RWPE2 (cell line): ENCODE measurements at places on chromosomes 7 and 10.

- no peak for DNase-seq
These were observed 67.4 kb upstream of the GNA12 start for GRCh38 chr7:2911466-2911865.

GRCh38 chr10:82628373-82628772, 753.4 kb downstream of the NRG3 start:
- no peak for DNase-seq

DNA sequence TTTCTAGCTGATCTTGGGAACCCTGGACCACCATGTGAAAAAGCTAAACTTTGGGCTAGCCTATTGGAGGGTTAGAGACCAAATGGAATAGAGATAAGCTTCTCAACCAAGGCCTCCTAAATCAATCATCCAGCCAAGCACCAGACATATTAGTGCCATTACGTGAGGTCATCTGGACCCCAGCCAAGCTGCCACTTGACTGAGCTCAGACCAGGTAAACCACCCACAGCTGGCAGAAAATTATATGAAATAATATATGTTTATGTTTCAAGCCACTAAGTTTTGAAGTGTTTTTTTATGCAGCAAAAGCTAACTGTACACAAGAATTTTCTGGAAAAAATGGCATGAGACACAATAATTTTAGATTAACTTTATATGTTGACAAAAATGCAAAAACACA, 82.6 kb upstream of the PCGF5 start:
- DNase-seq = no peak

DNA sequence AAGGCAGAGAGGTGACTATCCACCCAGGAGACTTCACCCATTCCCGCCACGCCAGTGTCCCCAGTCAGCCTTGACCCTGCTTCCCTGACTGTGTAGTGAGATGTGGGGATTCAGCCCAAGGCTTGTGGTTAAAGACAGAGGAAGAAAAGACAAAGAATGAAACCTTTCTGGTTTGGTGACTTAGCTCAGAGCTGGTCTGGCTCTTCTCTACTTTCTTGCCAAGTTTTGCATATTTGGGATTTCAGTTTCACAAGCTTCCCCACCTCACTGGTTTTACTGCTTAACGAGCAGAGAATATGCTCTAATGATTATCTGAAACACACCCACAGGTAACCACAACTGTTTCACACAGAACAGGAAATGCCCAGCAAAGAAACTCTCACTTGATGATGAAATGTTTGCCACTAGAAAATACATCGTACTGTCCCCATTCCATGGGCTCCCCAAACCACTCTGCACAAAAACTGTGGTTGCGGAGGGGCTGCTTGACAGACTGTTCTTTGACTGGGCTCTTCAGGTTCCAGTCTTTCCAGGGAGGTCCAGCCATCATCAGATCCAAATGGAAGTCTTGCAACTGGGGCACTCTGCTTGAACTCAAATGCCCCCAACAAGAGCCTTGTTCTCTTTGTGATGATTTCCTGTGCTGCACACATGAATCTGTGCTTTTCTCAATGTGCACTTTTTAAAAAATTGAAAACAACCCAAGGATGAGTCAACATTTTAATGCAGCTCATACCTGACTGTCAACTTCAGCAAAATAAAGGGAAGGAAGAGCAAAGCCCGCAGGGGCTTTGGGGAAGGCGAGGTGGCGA, 95.5 kb downstream of the CTBP2 start:
- DNase-seq = no peak

- DNase-seq = no peak
These were observed 411.0 kb upstream of the FOXK1 start for GRCh38 chr7:4270941-4271715.

DNA sequence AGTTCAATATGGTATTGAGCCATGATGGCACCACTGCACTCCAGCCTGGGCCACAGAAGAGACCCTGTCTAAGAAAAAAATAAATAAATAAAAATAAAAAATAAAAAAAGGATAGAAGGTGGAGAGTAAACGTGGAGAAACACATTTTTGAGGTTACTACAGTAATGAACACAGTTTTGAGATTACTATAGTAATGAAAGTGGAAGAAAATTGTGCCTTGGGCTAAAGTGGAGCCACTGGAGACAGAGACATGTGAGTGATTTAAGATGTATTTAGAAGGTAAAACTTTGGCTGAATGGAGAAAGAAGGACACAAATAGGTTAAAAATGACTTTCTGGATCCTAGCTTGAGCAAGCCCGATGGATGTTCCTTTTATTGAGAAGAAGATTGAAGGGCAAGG, 76.8 kb downstream of the HGF start:
- DNase-seq = no peak

DNA sequence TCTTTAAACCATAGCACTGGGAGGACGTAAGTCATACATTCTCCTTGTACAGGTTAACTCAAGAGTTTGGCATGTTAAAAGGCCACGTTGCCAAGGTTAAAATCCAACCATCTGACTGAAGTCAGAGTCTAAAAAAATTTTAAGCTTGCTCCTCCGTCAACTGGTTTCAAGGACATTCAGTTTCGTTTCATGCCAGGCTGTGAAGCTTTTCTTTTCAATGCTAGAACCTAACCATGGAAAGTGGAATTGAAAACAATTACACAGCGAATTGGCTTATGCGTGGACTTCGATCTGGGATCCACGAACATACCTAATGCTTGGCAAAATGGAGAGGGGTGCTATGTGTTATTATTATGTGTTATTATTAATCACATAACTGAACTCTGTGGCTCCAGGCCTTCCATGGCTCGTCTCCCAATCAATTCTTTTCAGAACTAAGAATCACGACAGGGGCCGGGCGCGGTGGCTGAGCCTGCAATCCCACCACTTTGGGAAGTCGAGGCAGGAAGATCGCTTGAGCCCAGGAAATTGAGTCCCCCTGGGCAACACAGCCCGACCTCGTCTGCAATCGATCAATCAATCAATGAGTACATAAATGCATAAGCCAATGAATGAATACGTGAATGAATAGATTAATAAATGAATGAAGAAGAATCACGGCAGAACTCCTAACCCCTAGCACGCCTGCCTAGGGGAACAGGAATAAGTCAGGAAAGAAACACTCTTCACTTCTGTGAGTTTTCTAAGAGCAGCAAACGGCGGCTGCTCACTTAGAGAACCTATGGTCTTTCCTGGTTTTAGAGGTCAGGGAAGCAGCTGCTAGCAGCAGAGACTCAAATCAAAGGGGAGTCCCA, 733 bp upstream of the ARL5B start:
- no peak for DNase-seq

DNA sequence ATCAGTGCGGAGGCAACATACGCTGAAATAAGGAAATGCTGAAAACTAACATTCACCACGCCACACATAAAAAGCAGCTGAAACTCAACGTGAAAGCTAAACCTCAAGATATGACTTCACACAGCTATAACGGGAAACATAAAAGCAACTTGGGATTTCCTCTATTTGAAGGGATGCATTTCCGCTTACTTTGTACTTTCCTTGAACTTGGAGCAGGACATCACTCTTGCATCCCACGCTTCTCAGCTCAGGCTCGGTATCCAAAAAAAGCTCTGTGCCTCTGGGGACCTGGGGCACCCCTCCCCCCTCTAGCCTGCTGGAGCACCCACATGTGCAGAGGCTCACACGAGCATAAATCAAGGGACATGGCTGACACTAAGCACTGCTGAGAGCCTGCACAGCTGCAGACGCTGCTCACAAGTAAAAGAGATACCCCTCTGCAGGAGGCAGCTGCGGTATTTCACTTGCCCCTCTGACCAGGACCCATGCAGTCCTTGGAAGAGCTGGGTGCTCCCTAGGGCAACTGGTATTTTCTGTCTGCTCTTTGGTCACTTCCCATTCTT, 34.2 kb downstream of the PARD3 start:
- DNase-seq = no peak

DNA sequence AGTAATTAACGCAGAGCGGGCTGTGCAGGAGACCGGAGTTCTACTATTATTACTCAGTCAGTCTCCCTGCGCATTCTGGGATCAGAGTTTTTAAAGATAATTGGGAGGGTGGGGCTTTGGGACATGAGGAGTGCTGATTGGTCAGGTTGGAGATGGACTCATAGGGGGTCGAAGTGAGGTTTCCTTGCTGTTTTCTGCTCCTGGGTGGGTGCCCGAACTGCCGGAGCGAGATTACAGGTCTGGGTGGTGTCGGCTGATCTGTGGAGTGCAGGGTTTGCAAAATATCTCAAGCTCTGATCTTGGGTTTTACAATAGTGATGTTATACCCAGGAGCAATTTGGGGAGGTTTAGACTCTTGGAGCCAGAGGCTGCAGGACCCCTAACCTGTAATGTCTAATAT, 3.9 kb upstream of the LRRC27 start:
- DNase-seq = no peak

DNA sequence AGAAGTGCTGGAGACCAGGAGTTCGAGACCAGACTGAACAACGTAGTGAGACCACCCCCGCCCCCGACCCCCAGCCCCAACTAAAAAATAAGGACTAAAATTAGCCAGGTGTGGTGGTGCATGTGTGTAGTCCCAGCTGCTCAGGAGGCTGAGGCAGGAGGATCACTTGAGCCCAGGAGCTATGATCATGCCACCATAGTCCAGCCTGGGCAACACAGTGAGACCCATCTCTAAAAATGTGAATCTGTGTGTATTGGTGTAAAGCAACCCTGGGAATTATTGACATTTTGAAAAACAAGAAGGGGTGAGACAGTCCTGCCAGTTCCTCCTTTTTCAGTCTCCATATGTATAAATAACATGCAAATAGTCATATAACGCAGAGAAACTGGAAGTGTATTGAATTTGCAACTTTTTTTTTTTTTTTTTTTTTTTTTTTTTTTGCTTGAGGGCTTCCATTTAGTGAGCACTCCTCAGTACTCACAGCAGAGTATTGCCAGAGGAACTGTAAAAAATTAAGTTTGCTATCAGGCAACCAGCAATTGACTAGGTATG, 3.4 kb upstream of the ITGB1 start:
- DNase-seq = no peak

GRCh38 chr10:124532788-124533187, 71.2 kb downstream of the LHPP start:
- DNase-seq = no peak

GRCh38 chr10:118266098-118266748, 75.9 kb downstream of the FAM204A start:
- no peak for DNase-seq

DNA sequence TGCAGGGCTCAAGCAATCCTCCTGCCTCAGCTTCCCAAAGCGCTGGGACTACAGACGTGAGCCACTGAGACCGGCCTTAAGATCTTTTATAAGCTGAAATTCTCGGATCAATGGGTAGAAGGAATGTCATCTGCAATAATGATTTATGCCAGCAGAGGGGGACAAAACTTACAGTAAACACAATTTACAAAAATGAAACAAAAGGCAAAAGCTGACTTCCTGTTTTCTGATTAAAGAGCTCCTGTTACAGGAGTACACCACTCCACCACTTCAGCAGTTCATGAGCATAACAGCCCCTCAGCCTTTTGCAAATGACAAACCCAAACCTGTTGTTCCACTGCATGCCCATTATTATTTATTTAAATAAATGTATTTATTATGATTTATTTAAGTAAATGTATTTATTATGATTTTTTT, 88.5 kb upstream of the ATP6V0A4 start:
- DNase-seq = no peak

GRCh38 chr7:23477962-23478866, 7.9 kb upstream of the IGF2BP3 start:
- DNase-seq = no peak

DNA sequence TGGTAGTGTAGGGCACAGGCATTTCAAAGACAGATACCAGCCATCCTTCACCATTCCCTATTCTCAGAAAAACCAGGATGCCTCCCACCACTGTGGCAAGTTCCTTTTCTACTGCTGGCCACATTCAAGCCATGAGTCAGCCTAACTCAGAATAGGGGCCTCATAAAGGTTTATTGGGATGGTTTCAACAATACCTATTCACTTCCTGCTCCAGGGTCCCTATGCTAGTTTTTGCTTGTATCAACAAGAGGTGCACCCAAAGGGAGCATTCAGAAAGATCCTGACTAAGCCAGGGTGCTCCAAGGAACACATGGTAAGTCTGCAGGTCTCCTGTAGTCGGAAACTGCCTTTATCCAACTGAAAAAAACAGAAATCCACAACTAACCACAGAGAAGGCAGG, 76.9 kb upstream of the EGR2 start:
- no peak for DNase-seq

DNA sequence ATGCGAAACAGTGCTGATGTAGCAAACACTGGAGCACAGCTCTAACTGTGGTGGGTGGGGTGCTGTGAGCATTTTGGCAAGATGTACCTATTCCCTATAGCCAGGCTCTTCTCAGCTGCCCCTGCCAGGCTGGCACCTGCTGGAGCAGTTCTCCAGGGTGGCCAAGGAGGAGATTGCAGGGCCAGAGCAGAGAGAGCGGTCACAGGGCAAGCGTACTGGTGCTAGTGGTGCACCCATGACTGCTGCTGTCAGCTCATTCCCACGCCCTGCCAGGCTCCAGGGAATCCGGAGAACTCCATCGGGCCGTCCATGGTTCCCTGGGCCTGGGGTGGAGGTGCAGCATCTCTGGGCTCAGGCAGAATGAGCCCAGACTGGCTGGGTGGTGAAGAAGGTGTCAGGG, 2.1 kb downstream of the COL13A1 start:
- DNase-seq = no peak

DNA sequence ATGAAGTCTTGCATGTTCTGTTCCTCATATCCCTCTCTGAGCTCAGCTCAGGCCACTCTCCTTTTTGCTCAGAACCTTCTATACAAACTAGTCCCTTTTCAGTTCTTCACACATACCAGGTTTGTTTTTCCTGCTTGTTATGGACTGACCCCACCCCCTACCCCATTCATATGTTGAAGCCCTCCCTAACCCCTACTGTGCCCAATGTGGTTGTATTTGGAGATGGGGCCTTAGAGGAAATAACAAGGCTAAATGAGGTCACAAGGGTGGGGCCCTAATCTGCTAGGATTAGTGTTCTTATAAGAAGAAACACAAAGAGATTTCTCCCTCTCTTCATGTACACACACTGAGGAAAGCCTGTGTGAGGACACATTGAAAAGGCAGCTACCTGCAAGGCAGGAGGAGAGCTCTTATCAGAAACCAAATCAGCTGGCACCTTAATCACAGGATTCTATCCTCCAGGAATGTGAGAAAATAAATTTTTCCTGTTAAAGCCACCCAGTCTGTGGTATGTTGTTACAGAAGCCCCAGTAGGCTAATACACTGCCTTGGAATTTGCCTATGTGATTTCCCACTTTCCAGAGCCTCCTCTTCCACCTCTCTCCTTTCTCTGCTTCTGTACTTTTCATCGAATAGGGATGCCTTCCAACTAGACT, 67.3 kb upstream of the DNAJB12 start:
- DNase-seq = no peak

GRCh38 chr10:14560274-14560673, 214.4 kb downstream of the FAM107B start:
- DNase-seq = peak; percentile 80

- no peak for DNase-seq
These were observed 15.2 kb downstream of the ZCWPW1 start for GRCh38 chr7:100413346-100413745.

DNA sequence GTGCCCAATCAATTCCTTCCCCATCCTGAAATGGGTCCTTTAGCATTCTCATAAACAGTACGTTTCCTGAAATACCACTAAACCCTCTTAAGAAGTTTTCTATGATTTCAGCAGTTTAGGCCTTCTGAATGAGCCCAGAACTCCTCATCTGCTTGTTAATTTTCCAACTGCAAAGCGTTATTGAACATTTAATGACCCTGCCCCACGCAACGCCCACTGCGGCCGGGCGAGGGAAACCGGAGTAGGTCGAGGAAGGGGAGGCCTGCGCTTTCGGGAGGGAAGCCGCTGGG, 608 bp upstream of the UBN2 start:
- DNase-seq = no peak

- DNase-seq = no peak
These were observed 41.5 kb downstream of the CYP17A1 start for GRCh38 chr10:102795453-102796406.

GRCh38 chr10:29140991-29141390, 147.9 kb upstream of the LYZL1 start:
- DNase-seq = no peak
